ENCODE measurements at places on chromosomes 6 and 20. TPM values are rescaled to one million over a fixed set of nuclear protein-coding genes. Genes with fewer than 3 reads are reported as not detected.

The BEND6 gene
- 1.2 TPM for total RNA-seq

The KCNQ2 gene
- 354 TPM for total RNA-seq

The FAM184A gene
- 20.0 TPM for total RNA-seq

The WFDC2 gene
- 4.8 TPM for total RNA-seq

The FNDC11 gene
- 9.3 TPM for total RNA-seq

The ITPA gene
- total RNA-seq, result 72.1 TPM

The WFDC12 gene
- not detected for total RNA-seq

The SLC32A1 gene
- total RNA-seq, result 0.59 TPM

The SCRT2 gene
- 28.0 TPM for total RNA-seq

The GGTLC1 gene
- not detected for total RNA-seq

The BTBD3 gene
- 24.3 TPM for total RNA-seq

The HMGN4 gene
- 56.9 TPM for total RNA-seq

The GPLD1 gene
- 2.0 TPM for total RNA-seq

The SLC17A1 gene
- total RNA-seq, result not detected

The TTK gene
- total RNA-seq, result 6.3 TPM
